Activated naive CD4-positive, alpha-beta T cell treated with Interleukin-2 at 50 U/mL for 16 hours (primary cell): ENCODE measurements at places on chromosomes 7 and 10.
A peak's percentile ranks its signal among the peaks of the same experiment; 100 is the strongest.

- DNase-seq = no peak
Measured at GRCh38 chr7:93013446-93014061, 104.2 kb downstream of the SAMD9 start.

DNA sequence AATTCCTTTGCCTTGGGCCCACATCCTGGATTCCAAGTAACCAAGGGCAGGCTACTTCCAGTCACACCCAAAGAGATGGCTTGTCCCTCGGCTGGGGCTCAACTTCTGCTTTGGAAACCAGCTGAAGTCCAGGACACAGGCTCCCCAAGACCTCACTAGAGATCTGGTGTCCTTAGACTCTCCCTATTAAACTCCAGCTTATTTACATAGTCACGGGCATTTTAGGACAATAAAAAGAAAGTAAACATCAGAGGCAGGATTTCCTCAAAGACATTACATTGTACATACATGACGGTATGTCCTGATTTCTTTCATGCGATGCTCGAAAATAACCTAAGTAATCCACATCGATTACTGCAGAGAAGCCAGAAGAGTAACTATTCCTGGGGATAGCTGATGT lies 461.5 kb upstream of the C7orf33 start:
- no peak for DNase-seq

DNA sequence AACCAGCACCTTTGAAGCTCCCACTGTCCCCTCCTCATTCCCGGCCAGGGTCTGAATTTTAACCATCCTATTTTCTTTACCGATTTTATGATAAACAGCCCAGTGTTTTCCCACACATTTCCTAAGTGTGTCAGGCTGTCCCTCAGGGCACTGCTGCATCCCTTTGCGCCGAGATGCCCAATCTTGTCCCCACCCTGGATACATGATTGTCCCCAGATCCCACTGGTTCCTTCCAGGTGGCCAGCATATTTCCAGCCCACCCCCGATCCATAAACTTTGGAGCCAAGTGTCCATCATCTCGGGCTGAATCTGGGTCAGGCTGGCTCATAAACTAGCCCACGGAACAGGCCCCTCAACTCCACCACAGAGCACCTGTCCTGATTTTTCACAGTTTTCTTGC lies 137.2 kb downstream of the CDH23 start:
- no peak for DNase-seq

GRCh38 chr10:61627266-61627665 lies 35.5 kb upstream of the CABCOCO1 start:
- no peak for DNase-seq

DNA sequence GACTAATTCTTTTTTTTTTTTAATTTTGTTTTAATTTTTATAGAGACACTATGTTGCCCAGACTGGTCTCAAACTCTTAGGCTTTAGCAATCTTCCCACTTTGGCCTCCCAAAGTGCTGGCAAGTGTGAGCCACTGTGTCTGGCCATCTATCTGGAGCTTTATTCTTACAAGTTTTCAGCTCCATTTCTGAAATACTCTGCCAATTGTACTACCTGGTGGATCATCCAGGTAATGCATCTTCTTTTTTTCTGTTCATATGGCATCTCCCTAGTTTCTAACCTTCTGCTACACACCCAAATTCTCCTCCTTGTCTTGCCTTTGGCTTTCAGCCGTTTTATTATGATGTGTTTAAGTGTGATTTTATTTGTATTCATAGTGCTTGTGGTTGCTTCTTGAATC lies 40.2 kb downstream of the ZNF365 start:
- no peak for DNase-seq

DNA sequence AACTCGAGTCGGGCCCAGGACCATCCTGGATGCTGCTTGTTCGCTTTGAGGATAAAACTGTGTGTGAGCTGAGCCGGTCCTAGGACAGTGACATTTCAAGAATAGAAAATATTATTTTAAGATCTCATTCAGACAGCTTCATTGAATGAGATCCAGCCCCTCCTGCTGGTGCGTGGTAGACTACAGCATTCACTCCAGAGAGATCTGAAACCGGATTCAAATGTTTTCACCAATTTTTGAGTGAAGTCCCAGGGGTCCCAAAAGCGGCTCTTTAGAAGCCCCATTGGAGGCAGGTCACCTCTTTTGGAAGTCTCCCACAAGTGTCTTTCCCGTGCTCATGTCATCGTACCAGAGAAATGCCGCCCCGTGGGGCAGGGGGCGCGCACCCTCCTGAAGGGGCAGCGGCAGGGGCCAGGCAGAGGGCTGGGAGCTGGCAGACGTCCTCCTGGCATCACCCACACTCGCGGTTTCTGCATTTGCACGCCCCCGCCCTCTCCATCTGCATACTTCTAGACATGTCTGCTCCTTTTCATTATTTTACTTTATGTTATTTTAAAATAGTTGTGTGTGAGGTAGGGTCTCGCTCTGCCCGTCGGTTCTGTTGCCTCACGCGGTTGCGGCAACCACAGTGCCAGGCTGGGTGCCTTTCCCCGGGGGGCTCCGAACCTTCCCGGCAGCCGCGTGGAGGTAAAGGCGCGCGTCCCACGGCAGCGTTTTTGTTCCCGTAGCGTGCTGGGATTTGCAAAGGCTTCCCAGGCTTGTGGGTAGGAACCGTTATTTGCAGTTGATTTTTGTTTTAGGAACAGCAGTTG lies 52.3 kb upstream of the DPYSL4 start:
- DNase-seq = no peak

- DNase-seq = no peak
Measured at GRCh38 chr10:109906316-109906715, 17.0 kb downstream of the XPNPEP1 start.

DNA sequence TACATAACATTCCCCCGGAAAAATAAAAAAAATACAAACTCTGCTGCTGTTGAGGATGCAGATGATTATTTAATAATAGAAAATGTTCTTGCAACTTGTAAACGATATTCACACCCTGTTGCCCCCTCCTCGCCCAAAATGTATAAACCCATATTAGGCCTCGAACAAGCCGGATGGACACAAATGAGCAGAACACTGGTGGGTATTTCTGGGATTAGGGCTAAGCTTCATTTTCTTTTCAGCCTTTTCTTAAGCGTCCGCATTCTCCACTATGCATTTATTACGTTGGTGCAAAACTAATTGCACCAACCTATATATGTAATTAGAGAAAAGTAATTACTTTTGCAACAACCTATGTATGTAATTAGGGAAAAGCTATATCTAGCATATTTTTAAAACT lies 349 bp upstream of the GNG11 start:
- no peak for DNase-seq

GRCh38 chr10:31304291-31304970 lies 14.6 kb upstream of the ZEB1 start:
- no peak for DNase-seq

GRCh38 chr10:69703766-69704630 lies 74.0 kb downstream of the FAM241B start:
- no peak for DNase-seq

GRCh38 chr10:21510241-21511094 lies 15.0 kb downstream of the SKIDA1 start:
- DNase-seq = no peak

GRCh38 chr7:94908323-94909178 lies 1.2 kb downstream of the PPP1R9A start:
- DNase-seq = no peak

DNA sequence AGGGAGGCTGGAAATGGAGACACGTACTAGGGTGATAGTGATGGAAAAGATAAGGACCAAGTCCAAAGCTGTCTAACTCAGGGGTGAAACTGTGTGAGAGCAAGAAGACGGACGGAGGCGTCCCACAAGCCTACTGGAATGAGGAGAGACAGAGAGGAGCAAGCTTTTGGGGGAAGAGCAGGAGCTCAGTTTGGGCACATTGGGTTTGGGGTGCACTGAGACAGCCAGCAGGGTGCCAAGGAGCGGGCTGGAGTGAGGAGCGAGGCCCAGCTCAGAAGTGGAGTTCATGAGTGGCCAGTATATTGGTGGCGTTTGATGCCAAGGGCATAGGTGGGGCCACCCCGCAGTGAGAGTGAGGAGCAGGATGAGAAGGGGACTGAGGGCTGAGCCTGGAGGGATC lies 22.6 kb downstream of the GHRHR start:
- DNase-seq = no peak

- peak; percentile 44 for DNase-seq
Measured at GRCh38 chr7:139118805-139119485, 9.4 kb upstream of the ZC3HAV1 start.

DNA sequence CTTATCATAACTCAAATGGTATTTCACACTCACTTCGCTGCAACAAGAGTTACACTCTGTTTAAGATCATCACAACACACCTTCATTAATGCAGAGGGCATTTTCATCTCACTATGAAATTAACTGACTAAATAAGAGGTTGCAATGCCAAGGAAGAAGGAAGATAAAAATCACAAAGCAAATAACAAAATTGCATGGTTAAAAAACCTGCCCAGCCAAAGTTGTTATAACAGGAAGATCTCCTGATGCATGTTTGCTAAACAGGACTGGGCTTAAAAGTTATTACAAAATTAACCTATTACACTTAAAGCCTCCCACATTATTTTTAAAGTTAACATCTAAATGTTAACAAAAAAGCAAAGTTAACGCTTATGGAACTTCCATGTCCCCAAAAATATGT lies 11.8 kb downstream of the FAM13C start:
- DNase-seq = no peak

- no peak for DNase-seq
Measured at GRCh38 chr10:88045096-88045495, 181.7 kb downstream of the PTEN start.

- DNase-seq = no peak
Measured at GRCh38 chr7:129454249-129454551, 20.0 kb downstream of the STRIP2 start.
